Muscle of leg (tissue), 16 donors: ENCODE measurements at places on chromosomes 1 and 21. TPM values are rescaled to one million over a fixed set of nuclear protein-coding genes. Genes with fewer than 3 reads are reported as not detected.

Gene RPS8
- polyA plus RNA-seq = 3,136 TPM

Gene TBX19
- polyA plus RNA-seq = 1.2 TPM

Gene ODR4
- 13.2 TPM for polyA plus RNA-seq

- DNase-seq = peak; percentile 73
Observed at GRCh38 chr1:213977486-213977842, 10.3 kb upstream of the PROX1 start.

DNA sequence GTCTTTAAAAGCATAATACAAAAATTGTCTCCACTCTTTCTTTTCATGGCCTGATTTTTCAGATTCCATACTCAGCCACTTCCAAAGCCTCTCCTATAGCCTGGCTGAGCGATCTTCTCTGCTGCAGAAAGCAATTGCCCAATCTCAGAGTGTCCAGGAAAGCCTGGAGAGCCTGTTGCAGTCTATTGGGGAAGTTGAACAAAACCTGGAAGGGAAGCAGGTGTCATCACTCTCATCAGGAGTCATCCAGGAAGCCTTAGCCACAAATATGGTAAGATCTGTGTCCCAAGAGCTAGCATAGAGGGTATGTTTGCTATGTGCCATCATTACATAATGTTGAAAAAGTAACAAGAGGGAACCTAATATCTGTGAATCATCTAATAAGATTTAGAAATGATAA, 130.7 kb upstream of the BMP8A start:
- DNase-seq = no peak
